BJ (cell line): ENCODE measurements at places on chromosomes 2 and 18. TPM values are rescaled to one million over a fixed set of nuclear protein-coding genes. Genes with fewer than 3 reads are reported as not detected.

- DNase-seq = no peak
Measured at GRCh38 chr2:207711750-207712530, 500 bp downstream of the CCNYL1 start.

Gene PIEZO2
- 4.3 and 4.6 TPM in 2 replicates for polyA plus RNA-seq

Gene NEMP2
- 2.1 and 5.8 TPM in 2 replicates for polyA plus RNA-seq

GRCh38 chr18:54163453-54163852 lies 61.0 kb downstream of the MBD2 start:
- DNase-seq = no peak

Gene NAT8
- polyA plus RNA-seq = not detected in 2 replicates

GRCh38 chr2:211931314-211931713 lies 607.3 kb downstream of the ERBB4 start:
- DNase-seq = no peak

GRCh38 chr2:105387225-105387624 lies 11.6 kb downstream of the FHL2 start:
- no peak for DNase-seq

DNA sequence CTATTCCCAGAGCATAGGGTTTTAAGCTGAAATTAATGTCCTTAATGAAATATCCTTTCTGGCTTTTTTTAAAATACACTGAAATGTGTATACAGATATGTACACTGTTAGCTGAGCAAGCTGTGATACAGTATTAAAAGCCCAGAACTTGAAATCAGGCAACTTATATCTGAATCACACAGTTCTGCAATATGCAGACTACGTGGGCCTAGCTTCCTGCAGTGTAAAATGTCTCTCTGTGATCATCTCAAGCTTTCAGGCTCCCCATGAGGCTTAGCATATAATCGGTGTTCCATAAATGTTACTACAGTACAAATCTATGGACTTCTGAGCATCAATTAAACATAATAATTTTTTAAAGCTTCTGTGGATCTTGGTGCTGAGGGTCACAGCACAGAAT lies 8.2 kb downstream of the FBXO15 start:
- no peak for DNase-seq

DNA sequence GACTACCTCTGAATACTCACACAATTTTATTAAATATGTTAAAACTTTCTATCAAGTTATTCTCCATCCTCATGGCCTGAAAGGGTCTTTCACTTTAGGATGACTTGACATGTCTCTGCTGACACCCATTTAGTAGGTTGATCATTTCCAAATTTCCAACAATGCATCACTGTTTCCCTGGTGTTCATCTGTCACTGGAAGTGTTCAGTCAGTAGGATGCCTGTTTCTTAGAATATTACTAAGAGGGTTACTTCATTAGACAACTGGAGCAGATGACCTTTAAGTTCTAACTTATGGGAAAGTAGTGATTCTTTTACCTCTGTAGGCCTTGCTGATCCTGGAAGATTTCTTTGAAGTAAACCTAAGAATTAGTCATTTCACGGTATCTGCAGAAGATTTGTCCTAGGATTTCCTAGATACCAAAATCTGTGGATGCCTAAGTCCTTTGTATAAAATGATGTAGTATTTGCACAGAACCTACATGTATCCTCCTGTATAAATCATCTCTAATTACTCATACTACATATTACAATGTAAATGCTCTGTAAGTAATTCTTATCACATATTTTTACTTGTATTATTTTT lies 77.7 kb downstream of the MAP3K20 start:
- no peak for DNase-seq

- DNase-seq = no peak
Measured at GRCh38 chr2:19138264-19138825, 220.1 kb downstream of the OSR1 start.

DNA sequence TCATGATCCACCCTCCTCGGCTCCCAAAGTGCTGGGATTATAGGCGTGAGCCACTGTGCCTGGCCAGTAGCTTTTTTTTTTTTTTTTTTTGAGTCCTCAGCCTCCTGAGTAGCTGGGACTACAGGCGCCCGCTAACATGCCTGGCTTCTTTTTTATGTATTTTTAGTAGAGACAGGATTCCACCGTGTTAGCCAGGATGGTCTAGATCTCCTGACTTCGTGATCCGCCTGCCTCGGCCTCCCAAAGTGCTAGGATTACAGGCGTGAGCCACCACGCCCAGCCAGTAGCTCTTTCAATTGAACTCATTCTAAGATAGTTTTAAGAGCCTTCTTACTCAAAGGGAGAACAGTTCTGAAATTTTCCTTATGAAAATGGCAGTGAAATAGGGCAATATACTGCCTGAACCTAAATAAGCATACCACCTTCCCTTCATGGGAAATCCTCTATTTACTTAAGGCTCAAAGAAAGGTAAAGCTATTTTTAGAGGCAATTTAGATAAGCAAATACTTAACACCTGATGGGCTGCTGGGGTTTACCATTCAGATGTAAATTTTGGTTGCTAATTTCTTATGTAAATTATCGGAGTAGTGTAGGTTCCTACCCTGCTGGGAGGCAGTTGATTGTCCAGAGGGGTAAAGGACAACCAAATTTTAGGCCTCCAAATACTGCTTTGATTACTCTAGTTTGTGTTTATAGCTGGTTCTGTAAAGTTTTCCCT lies 144.7 kb downstream of the GREB1L start:
- DNase-seq = no peak

DNA sequence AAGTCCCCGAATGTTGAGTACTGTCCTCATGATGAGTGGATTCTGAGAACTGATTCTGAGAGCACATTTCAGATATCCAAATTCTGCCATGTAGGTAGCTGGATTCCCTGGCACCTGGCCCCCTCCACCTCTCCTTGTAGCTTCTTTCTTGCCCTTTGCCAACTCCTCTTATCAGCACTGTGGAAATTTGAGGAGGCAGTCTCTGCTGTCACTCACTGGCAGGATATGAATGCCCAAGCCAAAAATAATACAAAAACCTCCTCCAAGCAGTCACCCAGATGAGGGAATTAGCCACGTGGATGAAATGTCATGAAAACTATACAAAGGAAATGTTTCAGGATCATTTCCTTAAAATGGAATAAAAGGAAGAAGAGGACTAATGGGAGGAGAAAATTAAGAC lies 276.8 kb downstream of the SETBP1 start:
- DNase-seq = no peak

Gene FLACC1
- polyA plus RNA-seq = 0.49 and 1.1 TPM in 2 replicates

DNA sequence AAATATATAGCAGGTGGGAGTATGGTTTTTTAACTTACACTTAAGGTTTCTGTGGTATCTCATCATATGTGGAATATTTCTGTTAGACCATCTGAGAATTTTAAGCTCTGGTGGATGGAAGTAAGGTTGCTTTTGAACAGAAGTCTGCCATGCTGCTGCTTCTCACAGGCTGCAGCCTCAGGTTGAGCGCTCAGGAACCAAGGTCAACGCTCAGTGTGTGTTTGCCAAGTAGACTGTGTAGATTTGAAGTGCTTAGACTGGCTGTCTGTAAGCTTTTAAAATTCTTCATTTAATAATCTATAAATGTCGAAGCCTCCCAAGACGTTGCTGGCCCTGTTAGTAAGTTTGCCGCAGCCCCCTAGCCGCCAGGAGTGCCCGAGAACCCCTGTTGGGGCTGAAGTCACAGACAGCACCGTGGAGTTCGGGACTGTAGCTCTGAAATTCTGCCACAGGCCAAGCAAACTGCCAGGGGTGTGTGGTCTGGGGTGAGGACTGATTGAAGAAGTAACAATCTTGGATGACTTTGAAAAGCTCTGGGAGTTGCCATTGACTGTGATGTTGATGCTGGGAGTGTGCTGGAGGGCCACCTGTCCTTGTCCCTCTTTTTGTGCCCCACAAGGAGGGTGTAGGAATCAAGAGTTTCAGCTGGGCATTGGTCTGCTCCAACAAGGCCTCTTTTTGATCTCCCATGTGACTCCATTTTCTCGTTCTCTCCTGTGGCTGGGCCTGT lies 26.9 kb downstream of the INPP4A start:
- DNase-seq = no peak

GRCh38 chr18:8705238-8705960 lies at the start of gene MTCL1:
Gene MTCL1 (plus strand): TSS chr18:8705556. CDS start chr18:8705661, 105 bp downstream.
- DNase-seq = no peak

Gene ABHD3
- 2.8 and 3.3 TPM in 2 replicates for polyA plus RNA-seq

Gene CFC1
- not detected in 2 replicates for polyA plus RNA-seq

- DNase-seq = no peak
Measured at GRCh38 chr18:23693846-23694245, 4.6 kb downstream of the LAMA3 start.

GRCh38 chr2:55729136-55729685 lies 35.6 kb upstream of the PNPT1 start:
- no peak for DNase-seq

- no peak for DNase-seq
Measured at GRCh38 chr2:96927405-96928171, 57.7 kb upstream of the SEMA4C start.

DNA sequence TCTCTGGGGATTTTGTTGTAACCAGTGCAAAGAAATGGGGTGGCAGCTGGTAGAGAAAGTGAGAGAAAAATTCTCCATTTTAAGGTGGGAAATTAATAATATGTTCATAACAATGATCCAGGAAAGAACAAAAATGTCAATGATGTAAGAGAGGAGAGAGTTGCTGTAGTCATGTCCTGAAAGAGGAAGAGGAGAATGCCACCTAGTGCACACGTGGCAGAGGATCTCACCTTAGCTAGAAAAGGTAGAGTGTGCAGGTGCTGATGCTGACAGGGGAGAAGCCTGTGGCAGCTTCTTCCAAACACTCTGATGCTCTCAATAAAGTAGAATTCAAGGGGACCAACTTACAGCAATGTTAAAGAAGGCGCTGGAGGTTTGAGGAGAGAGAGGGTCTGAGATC lies 282.9 kb upstream of the PKDCC start:
- no peak for DNase-seq

DNA sequence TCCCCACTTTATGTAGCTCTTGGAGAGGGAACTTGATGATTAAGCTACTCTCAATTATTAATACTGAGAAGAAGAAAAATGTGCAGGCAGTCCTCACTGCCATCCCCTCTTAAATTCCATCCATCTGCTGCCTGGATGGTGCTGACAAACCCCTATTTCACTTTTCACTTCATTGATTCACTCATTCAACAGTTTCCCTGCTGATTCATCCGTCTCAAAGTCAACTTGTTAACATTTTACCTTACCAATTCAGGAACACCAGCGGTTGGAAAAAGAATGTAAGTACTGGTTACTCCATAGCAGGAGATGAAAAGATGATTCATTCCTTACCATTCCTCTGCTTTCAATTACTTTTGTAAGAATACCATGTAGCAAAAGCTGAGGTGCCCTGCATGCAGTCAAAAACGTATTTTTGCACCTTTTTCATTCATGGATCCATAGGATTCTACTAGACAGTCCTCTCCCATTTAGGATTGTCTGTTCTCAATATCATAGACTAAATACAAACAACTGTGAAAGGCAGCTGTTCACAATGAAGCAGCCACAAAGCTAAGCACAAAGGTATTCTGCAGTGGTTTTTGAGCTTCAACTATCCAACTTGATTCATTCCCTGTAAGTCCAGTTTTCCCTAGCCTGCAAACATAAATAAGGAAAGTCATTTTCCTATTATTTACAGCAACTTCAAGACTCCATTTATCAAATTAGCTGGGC lies 262.0 kb downstream of the MREG start:
- DNase-seq = peak; percentile 72

- no peak for DNase-seq
Measured at GRCh38 chr2:218329027-218329825, 27.4 kb upstream of the CATIP start.

Gene LAMA3
- 5.6 and 6.6 TPM in 2 replicates for polyA plus RNA-seq

DNA sequence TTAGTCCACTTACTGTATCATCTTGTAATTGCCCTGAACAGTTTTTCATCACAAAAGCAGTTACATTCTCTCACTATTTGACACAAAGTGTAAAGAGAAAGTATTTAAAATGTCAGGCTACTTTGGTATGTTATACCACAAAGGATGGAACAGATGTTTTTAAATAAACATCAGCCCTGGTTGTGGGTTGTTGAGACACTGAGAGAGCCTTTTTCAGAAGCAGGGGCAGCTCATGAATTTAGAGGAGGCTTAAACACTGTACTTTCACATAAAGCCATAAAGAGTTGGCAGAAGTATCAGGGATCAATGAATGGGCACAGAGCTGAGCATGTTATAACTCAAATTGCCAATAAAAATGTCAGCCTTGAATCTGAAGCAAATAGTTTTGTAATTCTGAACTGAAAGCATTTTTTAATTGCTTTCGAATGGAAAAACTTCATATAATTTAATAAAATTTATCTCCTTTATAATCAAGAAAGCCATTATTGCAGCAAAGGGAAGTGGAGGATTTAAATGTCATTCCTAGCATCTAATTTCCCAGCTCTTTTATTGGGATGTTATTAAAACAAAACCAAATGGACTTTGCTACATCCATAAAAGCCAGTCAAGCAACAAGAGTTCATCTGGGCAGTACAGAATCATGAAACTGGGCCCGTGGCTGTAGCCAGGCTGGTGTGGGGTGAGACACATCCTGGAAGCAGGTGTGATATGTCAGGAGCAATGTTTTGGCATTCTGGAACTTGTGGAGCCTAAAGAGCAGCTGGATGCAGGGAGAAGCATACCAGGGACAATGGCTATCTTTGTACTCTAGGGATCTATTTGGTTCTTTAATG lies 95.1 kb upstream of the NT5C1B start:
- DNase-seq = peak; percentile 85

DNA sequence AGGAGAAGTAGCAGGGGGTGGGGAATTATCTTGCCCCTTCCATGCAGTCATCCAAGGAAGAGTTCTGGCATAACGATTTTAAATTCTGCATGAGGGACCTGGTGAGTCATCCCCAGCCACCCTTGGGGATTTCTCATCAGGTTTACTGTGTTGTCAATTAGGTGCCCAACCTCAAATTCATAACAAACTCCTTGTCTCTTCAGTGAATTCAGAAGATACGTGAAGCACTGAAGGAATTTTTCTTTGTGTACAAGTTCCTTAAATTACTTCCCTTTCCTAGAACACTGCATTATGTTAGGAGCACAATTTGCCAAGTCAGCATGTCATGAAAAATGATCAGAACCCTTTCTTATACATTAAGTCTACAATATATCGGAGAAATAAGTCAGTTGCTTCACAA lies 70.8 kb upstream of the NOSTRIN start:
- no peak for DNase-seq

DNA sequence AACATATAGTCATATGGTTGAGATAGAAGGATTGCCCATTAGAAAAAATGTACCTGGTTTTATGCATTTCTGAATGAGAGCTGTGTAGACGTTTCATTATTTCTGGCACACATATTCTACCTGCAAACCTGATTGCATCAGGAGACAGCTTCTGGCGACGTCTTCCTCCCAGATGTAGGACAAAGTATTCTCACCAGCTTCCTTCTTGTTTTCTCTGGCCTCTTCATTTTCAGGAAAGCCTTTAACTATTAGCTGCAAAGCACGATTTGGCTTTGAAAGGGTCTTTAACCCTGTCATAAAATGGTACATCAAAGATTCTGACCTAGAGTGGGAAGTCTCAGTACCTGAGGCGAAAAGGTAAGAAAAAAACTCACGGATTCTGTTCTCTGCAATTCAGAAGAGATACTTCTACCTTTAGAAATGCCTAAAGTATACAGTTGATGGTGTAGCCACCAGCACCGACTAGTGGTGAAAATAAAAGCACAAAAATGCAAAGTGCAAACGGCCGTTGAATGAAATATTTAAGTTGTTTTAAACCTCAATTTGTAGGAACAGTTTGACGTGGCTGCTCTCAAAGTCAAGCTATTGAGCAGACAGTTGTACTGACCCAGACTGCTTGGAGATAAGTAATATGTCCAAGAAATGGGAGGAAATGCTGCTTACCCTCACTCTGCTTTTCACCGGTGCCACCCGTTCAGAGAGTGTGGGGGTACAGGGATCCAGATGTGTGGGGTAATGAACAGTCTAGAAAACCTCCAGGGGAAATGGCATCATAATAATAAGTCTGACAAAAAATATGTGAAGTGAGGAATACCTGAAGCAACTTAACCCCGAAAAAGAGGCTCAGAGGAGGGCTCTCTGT lies 20.2 kb downstream of the IL18RAP start:
- no peak for DNase-seq
